CD8-positive, alpha-beta memory T cell (primary cell): ENCODE measurements at places on chromosomes 11 and 22.

DNA sequence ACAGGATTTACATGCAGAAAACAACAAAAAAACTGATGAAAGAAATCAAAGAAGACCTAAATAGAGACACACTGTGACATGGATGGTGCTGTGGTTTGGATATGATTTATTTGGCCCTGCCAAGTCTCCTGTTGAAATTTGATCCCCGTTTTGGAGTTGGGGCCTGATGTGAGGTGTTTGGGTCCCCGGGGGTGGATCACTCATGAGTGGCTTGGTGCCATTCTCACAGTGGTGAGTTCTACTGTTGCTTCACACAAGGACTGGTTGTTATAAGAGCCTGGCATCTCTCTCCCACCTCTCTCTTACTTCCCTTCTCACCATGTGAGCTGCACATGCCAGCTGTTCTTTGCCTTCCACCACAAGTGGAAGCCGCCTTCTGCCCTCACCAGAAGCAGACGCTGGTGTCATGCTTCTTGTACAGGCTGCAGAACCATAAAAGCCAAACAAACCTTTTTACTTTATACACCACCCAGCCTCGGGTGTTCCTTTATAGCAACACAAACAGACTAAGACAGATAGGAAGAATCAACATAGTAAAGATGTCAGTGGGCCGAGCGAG, 7.8 kb upstream of the RTL6 start:
- DNase-seq = no peak

DNA sequence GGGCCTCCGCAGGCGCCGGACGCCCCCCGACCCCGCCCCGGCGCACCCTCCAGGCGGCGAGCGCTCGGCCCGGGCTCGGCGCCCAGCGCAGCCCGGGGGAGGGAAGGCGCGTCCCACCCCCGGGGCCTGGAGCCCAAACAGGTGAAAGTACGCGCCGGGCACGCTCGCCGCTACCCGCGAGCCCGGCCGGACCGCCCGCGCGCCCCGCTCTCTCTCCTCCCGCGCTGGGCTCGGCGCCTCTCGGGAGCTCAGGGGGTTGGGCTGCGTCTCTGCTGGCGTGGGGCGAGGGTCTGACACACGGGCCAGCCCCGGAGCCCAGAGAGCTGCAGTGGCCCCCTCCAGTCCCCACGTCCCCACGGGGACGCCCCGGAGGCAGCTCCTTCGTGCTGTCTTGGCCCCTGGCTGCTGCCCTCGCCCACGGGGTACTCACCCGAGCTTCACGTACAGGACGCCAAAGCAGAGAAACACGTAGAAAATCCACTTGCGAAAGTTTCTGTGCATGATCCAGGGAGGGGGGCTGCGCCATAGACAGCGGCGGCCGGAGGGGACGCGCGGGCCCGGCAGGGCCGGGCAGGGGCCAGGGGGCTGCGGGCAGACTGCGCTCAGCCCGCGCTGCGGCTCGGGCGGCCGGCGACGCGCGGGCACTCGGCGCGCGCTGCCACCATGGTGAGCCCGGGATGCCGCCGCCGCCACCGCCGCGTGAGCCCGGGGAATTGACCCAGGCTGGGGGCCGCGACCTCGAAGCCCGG, 534 bp downstream of the WNT7B start:
- no peak for DNase-seq

GRCh38 chr22:35544189-35544588, 3.6 kb downstream of the RASD2 start:
- no peak for DNase-seq

- no peak for DNase-seq
These were observed 18.0 kb upstream of the CHST1 start for GRCh38 chr11:45683271-45684058.

DNA sequence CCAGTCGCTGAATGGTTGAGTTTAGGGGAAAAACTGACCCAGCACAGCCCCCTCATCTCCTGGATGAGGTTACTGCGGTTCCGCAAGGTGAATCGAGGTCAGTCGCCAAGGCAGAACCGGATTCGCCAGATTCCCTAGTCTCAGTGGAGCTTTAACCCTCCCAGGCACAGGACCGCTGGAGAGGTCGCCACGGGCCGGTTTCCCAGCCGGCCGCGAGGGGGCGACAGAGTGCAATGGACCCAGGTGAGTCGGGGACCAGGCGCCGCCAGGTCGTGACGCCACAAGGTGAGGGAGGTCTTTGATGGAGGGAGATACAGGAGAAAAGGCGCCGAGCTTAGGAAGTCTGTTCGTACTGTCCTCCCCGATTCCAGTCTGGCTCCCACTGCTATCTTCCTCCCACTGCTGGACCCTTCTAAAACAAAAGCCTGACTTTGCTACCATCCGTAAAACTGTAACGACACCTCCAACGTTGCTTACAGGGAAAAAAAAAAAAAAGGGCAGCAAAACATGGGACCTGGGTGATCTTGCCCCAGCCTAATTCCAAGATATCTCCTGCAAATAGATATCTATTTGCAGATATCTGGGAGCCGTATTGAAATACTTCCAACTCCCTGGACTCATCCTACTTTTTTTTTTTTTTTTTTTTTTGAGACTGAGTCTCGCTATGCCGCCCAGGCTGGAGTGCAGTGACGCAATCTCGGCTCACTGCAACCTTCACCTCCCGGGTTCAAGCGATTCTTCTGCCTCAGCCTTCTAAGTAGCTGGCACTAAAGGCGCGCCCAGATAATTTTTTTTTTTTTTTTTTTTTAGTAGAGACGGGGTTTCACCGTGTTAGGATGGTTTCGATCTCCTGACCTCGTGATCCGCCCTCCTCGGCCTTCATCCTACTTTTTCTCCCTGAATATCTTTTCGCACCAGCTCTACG, 1.4 kb upstream of the GGA1 start:
- DNase-seq = peak; percentile 88

DNA sequence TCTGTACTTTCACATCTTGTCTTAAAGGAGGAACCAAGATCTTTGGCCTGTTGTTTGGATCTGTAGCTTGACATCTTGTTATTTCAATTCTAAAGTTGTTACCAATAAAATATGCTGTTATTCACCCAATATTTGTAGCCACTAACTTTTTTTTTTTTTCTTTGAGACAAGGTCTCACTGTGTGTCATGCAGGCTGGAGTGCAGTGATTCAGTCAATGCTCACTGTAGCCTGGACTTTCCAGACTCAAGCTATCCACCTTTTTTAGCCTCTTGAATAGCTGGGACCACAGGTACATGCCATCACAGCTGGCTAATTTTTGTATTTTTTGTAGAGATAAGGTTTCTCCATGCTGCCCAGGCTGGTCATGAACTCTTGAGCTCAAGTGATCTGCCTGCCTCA, 769.4 kb downstream of the DLG2 start:
- no peak for DNase-seq

DNA sequence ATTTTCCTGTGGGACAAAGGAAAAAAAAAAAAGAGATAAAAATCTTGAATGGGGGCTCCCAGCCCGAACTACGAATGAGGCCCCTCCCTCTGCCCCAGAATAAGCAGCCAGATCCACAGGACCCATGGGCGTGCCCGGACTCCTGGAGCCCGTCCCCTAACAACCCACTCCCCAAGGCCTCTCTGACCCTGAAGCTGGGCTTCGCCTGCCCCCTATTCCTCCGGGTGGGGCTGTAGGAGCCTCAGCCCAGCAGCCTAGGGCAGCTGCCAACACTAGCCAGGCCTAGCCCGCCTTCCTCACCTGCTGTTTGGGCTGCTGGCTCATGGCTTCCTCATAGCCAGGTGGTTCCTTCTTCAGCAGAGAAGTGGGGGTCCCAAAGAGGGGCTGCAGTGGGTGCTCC, 46.6 kb downstream of the SGSM3 start:
- no peak for DNase-seq

- DNase-seq = no peak
These were observed 50.4 kb upstream of the SEPTIN5 start for GRCh38 chr22:19663821-19664355.

DNA sequence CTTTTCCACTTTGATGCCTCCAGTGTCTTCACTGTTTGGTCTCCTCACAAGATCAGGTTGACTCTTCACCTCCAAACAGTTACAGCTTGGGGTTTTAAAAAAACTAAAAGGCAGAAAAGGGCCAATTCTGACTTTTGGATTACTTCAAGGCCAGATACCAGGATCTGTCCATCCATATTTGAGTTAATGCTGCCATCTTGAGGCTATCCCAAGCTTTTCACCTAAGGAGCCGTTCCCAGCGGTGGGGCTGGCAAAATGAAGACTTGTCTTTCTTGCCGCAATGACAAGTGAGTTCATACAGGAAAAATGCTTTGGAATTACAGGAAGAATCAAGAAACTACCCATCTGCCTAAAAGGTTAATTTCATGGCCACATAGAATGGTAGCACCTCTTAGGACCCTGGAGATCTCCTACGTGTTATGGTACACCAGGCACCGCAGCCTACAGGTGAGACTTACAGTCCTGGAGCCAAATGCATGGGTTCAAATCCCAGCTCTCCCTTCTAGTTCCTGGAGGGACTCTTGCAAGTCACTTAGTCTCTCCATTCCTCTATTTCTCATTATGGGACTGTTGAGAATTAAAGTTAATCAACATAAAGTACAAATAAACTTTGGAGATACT, 6.0 kb upstream of the OR5B21 start:
- no peak for DNase-seq

- DNase-seq = peak; percentile 83
These were observed 46.4 kb downstream of the MORC2 start for GRCh38 chr22:30922151-30922611.

- no peak for DNase-seq
These were observed 36.1 kb downstream of the PDE3B start for GRCh38 chr11:14679662-14680061.

- no peak for DNase-seq
These were observed 7.4 kb downstream of the SPCS2 start for GRCh38 chr11:74956397-74957015.

- DNase-seq = no peak
These were observed 112.5 kb upstream of the CD82 start for GRCh38 chr11:44452827-44453572.

- no peak for DNase-seq
These were observed 83.0 kb downstream of the TRAF6 start for GRCh38 chr11:36427079-36427478.

- DNase-seq = no peak
These were observed 23.4 kb downstream of the OVOL1 start for GRCh38 chr11:65810046-65810868.

DNA sequence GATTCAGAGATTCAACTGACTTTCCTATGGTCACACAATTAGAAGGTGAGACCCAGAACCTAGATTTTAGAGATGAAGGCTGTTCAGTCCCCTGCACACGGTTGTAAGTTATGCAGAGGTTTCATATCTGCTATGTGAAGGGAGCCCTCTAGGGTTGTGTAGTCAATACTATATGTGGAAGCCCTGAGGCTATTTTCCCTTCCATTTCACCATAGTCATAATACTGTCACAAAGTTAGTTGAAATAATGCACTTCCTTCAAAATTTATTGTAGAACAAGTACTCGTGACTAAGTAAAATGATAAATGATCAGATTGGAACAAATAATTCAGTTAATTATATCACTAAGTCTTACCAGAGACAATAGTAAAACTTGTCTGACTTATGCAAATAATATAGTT, 48.8 kb downstream of the ENDOD1 start:
- no peak for DNase-seq

- no peak for DNase-seq
These were observed 2.0 kb downstream of the KDM2A start for GRCh38 chr11:67120881-67121710.

GRCh38 chr11:42003801-42004200, 544.3 kb upstream of the LRRC4C start:
- DNase-seq = no peak
